ENCODE measurements at places on chromosomes 3 and 15.

DNA sequence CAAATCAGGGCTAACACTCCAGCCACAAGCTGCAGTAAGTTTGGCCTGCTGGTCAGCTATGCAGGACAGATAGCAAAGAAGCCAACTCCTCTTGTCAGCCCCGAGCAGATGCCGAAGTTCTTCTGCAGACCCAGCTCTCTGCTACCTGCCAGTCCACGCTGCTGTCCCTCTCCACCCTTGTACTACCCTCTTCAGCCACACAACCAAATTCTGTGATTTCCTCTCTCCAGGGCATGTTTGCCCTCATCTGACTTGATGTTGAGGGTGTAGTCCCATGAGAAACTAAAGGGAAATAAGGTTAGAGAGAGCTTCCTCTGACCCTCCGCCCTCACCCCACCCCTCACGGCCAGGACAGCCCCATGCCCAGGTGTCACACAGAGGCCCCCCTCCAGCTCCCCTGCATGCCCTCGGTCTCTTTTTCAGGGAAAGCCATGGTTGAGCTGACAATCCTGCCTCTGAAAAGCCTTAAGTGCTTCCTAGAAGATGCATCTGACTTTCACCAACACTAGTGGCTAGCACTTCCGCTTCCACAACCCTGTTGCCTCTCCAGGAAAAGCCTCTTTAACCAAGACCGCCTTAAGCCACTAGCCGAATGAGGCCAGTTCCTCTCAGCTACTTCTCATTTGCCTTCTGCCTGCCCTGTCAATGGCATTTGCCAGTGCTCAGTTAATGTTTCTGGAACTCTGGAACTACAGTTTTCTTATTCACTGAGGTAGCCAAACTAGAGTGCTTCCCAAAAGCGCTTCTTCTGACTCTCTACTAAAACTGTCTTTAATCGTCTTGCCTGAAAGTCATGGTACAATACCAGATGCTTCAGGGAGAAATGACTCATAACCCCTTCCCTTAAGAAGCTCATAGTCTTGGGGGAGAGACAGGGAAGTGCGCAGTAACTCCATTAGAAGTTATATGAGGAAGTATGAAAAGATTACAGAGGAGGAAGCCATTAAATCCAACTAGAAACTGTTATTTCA, 300.4 kb upstream of the STT3B start:
- DNase-seq = no peak

GRCh38 chr3:63244486-63244885, 33.6 kb upstream of the SYNPR start:
- no peak for DNase-seq

- no peak for DNase-seq
Observed at GRCh38 chr3:101720851-101721840, 3.3 kb upstream of the CEP97 start.

DNA sequence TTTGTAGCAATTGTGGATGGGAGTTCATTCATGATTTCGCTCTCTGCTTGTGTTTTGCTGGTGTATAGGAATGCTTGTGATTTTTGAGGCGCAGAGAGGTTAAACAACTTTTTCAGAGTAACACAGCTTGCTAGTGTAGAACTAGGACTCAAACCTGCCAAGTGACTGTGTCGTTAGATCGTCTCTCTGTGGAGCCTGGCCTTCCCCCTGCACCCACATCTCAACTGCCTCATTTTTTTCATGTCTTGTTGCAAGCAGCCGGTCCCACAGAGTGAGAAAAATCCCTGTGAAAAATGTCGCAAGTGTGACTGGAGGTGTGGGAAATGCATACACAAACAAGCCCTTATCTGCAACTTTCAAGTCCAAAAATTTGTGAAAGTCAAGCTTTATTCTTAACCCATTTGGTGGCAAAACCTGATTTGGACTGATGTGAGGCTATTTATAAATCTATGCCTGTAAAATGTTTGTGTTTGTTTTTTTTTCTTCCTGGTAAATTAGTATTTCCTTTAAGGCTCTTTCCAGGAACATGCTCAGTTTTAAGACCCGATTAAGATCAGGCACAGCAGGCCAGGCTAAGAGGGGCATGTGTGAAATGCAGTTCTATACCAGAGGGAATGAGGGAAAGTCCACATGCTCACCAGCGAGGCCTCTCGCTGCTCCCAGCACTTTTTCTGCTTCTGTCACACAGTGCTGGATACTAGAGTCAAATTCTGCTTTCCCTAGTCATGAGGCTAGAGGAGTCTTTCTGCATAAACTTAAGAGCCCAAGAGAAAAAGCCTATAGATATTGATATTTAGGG, 25.8 kb downstream of the ST6GAL1 start:
- no peak for DNase-seq

- no peak for DNase-seq
Observed at GRCh38 chr3:23945663-23945912, 502 bp downstream of the NR1D2 start.

DNA sequence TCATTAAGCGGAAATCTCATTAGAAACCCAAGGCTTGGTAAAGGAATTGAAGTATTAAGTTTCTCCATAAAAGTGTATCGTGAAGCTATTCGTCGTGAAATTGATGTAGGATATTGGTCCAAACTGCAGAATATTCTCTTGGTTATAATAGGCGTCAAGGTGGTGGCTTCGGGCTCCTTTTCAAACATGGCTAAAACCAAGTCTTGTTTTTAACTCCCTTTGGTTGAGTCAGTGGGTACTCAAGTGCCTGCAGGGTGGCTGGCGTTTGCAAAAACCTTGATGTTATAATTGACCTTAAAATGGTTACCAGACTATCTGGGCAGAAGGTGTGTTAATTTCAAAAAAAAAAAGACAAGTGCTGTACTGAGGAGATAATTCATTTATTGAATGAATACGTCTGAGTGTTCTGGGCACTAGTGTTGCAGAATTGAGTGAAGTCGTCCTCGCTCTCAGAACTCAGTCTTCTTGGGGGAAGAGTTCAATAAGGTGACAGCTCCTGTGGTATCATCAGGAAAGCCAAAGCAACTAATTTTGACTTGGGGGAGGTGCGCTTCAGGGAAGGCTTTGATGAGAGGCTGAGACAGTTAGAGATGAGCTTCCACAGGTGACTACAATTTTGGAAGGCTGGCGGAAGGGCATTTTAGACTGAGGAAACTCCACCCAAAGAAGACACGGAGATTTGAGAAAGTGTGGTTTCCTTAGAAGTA, 1.5 kb downstream of the UBE2Q2 start:
- DNase-seq = no peak

- DNase-seq = no peak
Observed at GRCh38 chr3:52070724-52071621, 14.6 kb upstream of the DUSP7 start.

- no peak for DNase-seq
Observed at GRCh38 chr3:101938262-101938847, 89.0 kb downstream of the NFKBIZ start.

GRCh38 chr3:23826382-23827064, 20.8 kb downstream of the UBE2E1 start:
- no peak for DNase-seq

DNA sequence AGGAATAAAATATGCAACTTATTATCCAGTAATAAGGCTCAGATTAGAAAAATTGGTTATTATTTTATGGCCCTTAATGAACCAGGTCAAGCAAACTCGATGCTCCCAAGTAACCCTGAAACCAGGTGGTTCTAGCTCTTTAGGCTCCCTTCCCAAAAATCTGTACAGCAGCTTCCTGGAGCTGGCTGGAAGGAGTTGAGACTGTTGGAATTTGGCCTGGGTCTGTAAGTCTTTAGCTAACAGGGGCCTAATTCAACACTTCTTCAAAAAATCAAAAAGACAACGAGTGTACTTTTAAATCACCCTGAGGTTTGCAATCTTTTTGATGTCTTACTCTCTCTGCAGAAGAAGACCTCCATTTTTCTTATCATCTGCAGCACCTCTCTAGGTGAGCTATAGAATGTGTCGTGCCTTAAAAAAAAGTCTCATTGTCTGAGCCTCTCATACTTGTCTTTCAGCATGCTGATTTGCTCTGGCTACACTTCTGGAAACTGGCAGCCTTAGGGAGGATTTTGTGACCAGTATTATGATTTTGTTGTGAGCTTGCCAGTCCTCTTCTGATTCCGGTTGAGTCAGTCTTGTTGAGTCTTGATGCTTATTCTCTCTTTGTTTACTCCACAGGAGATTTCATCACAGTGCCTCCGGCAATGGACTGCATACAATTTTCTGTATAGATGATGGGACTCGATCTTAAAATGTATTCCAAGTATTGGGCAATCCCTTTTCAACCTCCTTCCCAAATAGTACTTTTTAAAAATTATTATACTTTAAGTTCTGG, 235.0 kb upstream of the KBTBD8 start:
- peak; percentile 93 for DNase-seq

- DNase-seq = no peak
Observed at GRCh38 chr15:59812889-59813288, 123.8 kb upstream of the BNIP2 start.

DNA sequence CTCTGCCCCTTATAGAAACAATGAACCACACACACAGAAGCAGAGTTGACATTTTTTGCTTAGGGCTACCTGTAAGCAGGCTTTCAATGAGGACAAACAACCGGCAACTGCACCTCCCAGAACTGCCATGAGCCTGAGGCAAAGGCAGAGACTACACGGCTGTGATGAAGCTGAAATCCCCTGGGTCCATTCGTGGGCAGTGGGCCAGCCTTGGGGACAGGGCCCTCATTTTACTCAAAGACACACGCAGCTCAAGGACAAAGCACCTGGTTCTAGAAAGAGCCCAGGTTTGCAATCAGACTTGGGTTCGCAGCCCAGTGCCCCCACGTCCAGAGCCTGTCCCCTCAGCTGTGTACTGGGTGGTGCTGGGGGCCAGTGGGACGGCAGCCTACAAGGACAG, 17.9 kb downstream of the FAM174B start:
- DNase-seq = no peak

DNA sequence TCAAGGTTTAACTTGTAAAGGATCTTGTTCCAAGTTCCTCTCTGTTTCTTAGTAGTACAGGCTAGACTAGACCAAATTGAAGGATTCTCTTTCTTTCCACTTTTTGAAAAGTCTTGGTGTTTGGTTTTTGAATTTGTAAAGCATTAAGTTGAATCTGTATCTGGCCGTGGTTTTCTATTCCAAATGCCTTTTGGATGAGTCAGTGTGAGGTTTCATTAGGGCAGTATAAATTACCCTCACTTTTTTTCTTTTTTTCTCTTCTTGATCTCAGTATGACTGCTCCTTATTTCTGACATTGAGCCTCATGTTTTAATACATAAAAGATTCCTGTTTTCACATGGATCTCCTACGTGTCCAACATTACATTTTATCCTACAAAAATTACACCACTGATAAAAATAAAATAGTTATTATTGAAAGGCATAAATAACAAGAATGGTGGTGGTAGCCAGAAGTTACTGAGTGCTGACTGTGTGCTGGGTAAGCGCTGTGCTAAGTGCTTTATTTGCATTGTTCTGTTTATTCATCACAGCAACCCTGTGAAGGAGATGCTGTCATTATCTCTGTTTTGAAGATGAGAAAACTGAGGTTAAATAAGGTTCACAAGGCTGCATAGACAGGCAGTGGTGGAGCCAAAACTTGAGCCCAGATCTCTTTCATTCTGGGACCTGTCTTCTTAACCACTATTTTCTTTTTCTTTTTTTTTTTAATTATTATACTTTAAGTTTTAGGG, 48.3 kb downstream of the MITF start:
- DNase-seq = no peak

GRCh38 chr3:105356988-105357387, 9.7 kb upstream of the ALCAM start:
- DNase-seq = no peak

GRCh38 chr3:161314836-161315395, 56.4 kb downstream of the SPTSSB start:
- DNase-seq = no peak

DNA sequence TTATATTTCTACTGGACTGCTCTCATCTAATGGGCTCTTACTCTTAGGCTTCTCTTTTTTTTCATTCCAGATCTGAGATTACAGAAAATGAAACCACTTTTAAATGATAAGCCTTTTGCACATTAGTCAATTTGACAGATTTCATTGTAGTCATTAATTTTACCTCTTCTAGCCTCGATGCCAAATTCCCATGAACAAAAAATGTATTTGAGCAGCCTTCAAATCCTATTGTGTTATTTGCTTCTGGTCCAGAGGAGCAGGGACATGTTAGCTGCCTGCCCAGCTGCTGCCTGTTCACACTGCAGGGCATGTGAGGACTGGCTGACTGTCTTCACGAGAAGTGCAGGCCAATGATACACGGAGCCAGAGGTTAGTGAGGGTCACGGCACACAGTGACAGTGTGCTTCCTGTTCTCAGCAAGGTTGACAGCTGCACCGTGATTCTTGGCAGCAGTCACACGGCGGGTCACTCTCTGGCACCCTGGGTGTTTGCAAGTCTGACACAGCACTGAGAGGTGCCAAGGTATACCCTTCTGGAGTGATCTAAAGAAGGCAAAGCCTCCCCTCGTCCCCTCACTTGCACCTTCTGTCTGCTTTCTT, 40.8 kb downstream of the KAT2B start:
- peak; percentile 43 for DNase-seq

DNA sequence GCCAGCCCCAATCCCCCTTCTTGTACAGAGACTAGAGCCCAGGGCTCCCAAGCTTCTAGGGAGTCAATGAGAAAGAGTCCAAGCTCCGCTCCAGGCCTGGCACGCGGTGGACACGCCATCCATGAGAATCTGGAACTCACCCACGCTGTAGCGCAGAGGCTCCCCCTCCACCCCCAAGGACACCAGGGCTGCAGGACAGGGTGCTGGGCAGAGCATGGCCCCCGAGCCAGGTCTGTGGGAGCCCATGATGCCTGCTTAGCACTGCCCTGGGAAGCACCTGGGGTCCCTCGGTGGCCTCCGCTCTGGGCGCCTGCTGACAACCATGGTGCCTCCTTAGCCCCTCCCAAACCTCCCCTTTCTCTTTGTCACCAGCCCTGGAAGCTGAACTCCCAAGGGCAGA, 28.5 kb downstream of the ACSBG1 start:
- DNase-seq = peak; percentile 12

- no peak for DNase-seq
Observed at GRCh38 chr3:43515970-43516635, 105.7 kb downstream of the ANO10 start.

Data from lower leg skin (tissue), 4 donors.